ENCODE measurements at places on chromosomes 3 and 15.

DNA sequence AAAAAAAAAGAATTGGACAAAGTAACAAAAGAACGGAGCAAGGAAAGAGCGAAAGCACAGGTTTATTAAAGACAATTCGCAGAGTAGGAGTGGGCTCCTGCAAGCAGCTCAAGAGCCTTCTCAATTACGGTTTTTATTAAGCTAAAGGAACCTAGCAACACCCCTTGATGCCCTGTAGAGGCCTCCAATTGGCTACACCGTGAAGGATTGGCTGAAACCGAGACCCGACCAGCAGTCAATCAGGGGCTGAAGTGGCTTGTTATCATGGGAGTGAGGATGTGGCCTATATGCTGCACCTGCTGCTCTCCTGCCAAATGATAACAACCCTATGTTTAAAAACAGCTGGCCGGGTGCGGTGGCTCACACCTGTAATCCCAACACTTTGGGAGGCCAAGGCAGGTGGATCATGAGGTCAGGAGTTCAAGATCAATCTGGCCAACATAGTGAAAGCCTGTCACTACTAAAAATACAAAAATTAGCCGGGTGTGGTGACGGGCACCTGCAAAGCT lies 20.4 kb upstream of the AP3B2 start:
- no peaks in the 10 kb centered on the region for H3K36me3 ChIP-seq
- DNase-seq = no peak
- H3K27me3 ChIP-seq = no peaks in the 10 kb centered on the region
- no peaks in the 10 kb centered on the region for H3K4me1 ChIP-seq
- H3K4me3 ChIP-seq = no peak overlapping the region

DNA sequence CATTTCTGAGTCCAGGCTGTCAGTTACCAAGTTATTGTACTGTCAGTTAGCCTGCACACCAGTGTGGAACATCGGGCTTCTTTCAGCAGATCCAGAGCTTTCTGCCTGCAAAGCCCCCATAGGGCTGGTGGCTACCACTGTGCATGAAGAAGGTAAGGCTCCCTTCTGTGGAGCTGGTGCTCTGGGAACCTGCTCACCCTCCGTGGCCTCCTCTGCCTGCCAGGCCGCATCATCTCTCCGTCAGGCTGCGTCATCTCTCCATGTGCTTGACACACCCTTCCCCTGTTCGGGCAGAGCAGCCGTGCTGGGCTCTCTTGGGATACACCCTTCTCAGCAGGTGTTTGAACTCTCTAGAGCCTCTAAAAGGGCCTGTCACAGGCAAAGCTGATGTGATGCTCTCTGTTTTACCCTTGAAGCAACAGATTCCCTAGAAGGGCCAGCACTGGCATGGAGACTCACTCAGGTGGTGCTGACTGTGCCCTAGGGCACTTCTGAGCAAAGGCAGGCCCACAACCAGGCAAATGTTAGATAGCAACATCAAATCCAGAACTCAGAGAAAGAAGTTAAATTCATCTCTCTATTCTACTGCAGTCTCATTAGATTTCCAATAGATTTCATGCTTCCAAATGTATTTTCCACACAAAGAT lies 261.1 kb downstream of the EPHB1 start:
- no peaks in the 10 kb centered on the region for H3K36me3 ChIP-seq
- H3K4me3 ChIP-seq = no peak overlapping the region
- no peak overlapping the region for H3K27ac ChIP-seq
- H3K4me1 ChIP-seq = no peaks in the 10 kb centered on the region
- DNase-seq = no peak

GRCh38 chr3:152459572-152459971 lies 190.8 kb downstream of the MBNL1 start:
- H3K36me3 ChIP-seq = peaks cover 2% of the 10 kb centered on the region
- H3K4me3 ChIP-seq = no peak overlapping the region
- H3K4me1 ChIP-seq = peaks cover 16% of the 10 kb centered on the region
- peak overlapping the region; percentile 32 for H3K27ac ChIP-seq
- no peak for DNase-seq
- H3K27me3 ChIP-seq = no peaks in the 10 kb centered on the region

DNA sequence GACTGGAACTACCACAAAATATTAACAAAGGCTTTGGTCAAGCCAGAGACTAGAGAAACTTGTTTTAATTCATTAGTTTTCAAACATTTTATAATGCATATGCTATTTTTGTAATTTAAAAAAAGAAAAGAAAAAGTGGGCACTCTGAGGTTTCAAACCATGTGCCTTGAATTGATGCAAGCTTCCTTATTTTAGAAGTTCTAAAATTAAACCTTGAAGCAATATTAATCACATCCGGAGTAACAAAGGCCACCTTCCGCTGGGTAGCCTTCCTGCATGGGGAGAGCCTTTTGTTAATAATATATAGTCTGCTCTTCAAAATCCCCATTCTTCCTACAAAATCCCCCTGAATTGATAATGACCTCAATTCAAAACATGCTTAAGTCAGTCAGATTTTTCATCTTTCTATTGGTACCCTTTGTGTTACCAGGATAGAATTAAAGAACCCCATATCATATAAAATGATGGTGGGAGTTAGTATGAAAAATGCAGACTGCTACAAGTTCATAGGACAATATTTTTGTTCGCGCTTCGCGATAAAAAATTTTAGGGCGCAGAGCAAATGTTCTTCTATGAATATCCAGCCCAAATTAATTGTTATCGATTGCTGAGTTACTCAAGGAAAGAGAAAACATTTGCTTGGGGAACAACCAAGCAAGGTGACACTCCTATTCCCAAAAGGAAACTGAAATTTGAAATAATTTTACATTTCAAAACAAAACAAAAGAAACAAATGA lies 30.6 kb downstream of the LDHAL6B start:
- H3K36me3 ChIP-seq = no peaks in the 10 kb centered on the region
- no peak overlapping the region for H3K4me3 ChIP-seq
- no peak overlapping the region for H3K27ac ChIP-seq
- H3K4me1 ChIP-seq = peaks cover 13% of the 10 kb centered on the region
- DNase-seq = no peak

GRCh38 chr3:132381348-132381944 lies 35.9 kb upstream of the DNAJC13 start:
- no peaks in the 10 kb centered on the region for H3K36me3 ChIP-seq
- no peak for DNase-seq
- no peaks in the 10 kb centered on the region for H3K4me1 ChIP-seq
- H3K27ac ChIP-seq = no peak overlapping the region

GRCh38 chr3:99920481-99921376 lies 103.1 kb downstream of the CMSS1 start:
- peak overlapping the region; percentile 84 for H3K27ac ChIP-seq
- no peaks in the 10 kb centered on the region for H3K36me3 ChIP-seq
- H3K4me1 ChIP-seq = peaks cover 55% of the 10 kb centered on the region
- peak; percentile 59 for DNase-seq
- no peak overlapping the region for H3K4me3 ChIP-seq
- H3K27me3 ChIP-seq = no peaks in the 10 kb centered on the region

GRCh38 chr3:185387646-185388045 lies 24.7 kb downstream of the MAP3K13 start:
- no peak for DNase-seq
- H3K4me1 ChIP-seq = no peaks in the 10 kb centered on the region
- no peak overlapping the region for H3K4me3 ChIP-seq
- H3K27me3 ChIP-seq = no peaks in the 10 kb centered on the region

DNA sequence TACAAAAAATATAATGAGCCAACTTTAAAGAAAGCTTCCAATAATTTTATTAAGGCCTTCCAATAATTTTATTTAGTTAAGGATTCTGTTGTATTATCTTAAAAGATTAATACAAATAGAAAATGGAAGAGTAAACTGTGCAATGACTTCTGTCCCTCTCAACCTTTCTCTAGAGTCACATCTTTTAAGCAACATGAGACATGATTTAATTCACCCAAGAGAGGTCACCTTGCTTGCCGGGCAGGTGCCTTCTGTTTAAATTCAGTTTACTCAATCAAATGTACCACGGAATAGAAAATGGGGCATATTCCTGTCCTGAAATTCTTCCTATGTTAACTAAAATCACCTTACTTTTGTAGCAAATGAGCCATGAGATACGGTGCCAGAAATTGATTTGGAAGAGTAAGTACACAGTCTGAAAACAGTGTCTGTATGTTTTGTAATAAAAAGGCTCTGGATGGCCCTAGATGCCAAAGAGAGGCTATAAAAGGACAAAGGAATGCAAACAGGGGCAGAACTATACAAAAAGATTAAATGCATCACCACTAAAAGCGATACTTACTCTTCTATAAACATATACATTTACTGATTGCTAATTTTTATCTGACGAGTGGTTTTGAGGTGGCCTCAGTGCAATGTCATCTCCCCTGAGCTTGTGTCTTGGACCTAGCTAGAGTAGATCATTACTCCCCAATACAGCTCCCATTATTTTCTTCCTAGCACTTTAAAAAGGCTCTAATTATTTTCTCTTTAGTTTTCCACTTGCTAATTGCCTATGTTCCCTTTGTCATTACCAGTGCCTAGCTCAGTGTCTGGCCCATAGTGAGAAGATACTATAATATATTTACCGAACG lies 134.0 kb downstream of the FHIT start:
- no peaks in the 10 kb centered on the region for H3K27me3 ChIP-seq
- H3K4me1 ChIP-seq = no peaks in the 10 kb centered on the region

GRCh38 chr15:74821091-74821789 lies 5.2 kb upstream of the CPLX3 start:
- no peak overlapping the region for H3K27ac ChIP-seq
- no peak for DNase-seq
- no peaks in the 10 kb centered on the region for H3K27me3 ChIP-seq
- no peaks in the 10 kb centered on the region for H3K4me1 ChIP-seq

DNA sequence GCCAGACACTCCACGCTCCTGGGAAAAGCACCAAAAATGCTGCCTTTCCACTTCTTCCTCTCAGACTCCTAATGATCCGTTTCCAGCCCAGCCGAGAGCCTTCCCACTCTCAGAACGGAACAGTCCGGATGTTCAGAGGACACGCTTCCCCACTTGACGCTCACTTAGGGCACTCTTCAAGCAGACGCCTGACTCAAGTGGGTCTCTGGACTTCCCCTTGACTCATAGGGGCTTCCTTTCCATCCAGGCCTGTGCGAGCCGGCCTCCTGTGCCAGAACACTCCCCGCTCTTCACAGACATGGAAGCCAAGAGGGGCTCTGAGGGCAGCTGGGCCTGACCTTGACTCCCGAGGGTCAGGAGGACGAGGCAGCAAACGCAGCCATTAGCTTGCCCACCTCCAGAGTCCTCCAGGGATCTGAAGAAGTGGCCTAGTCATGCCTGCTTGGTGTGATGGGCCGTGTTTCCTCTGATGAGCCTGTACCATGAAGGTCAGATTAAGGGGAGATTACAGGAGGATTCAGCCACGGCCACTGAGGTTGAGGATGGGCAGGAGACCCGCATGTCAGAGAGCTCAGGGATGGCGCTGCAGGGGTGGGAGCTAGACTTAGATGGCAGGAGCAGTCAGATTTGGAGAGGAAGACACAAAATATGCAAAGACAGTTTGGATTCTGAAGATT lies 114.7 kb upstream of the TLE3 start:
- peaks cover 5% of the 10 kb centered on the region for H3K4me1 ChIP-seq
- H3K27me3 ChIP-seq = peaks cover 4% of the 10 kb centered on the region
- no peaks in the 10 kb centered on the region for H3K36me3 ChIP-seq

GRCh38 chr3:134970895-134971294 lies 175.8 kb downstream of the EPHB1 start:
- H3K4me1 ChIP-seq = no peaks in the 10 kb centered on the region
- H3K27me3 ChIP-seq = no peaks in the 10 kb centered on the region
- no peak overlapping the region for H3K27ac ChIP-seq
- H3K4me3 ChIP-seq = no peak overlapping the region
- no peaks in the 10 kb centered on the region for H3K36me3 ChIP-seq

DNA sequence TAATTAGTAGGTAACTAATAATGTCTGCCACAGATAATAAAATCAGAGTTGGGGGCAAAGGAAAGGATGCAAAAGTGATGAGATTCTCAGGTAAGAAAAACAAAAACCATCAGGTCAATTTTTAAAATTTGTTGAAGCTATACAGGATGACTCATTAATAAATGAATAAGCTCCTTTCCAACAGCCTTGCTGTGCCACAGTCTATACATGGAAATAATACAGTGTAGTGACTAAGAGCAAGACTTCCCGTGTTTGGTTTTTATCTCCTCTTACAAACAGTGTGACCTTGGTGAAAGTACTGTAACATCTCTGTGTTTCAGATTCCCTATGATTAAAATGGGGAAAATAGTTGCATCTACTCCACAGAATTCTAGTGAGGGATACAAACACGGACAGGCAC lies 331.6 kb downstream of the PYDC2 start:
- H3K36me3 ChIP-seq = no peaks in the 10 kb centered on the region
- no peak overlapping the region for H3K4me3 ChIP-seq
- no peak overlapping the region for H3K27ac ChIP-seq
- no peaks in the 10 kb centered on the region for H3K27me3 ChIP-seq
- DNase-seq = no peak
- no peaks in the 10 kb centered on the region for H3K4me1 ChIP-seq

GRCh38 chr15:25250906-25251622 lies 187.8 kb downstream of the UBE3A start:
- peak; percentile 6 for DNase-seq
- no peak overlapping the region for H3K27ac ChIP-seq
- H3K27me3 ChIP-seq = no peaks in the 10 kb centered on the region
- H3K4me3 ChIP-seq = no peak overlapping the region

DNA sequence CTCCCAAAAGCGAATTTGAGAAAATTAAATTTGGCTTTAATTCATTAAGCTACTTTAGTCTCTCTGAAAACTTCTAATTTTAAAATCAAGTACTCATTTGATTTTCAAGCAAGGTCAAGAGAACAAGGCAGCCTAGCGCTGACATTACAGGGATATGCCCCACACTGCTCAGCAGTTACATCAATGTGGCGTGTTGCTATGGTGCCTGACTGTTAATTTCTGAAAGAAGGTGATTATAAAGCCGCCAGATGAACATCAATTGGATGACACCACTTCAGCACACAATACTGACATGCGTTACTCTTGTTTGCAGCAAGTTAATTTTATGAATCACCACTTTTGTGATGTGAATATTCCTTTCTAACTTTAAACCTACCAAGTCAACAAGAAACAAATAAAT lies 284.4 kb downstream of the FOXP1 start:
- H3K36me3 ChIP-seq = no peaks in the 10 kb centered on the region
- peaks cover 8% of the 10 kb centered on the region for H3K4me1 ChIP-seq
- H3K4me3 ChIP-seq = no peak overlapping the region
- no peak for DNase-seq

DNA sequence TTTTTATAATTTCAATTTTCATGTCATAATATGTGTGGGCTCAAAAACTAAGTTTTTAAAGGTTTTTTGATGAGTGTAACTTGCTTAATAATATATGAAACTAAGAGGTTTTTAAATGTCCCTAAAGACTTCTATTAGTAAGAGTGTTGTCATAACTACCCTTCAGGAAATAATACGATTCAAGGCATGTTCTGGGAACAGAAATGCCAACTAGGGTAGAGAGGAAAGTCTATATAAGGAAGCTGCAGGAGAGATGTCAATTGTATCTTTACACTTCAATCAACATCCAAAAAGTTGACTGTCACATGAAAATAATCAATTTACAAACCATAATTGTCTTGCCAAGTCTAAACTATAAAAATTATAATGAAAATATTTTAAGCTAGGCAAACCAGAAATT lies 76.3 kb downstream of the SMARCC1 start:
- no peaks in the 10 kb centered on the region for H3K4me1 ChIP-seq
- H3K27me3 ChIP-seq = no peaks in the 10 kb centered on the region
- H3K4me3 ChIP-seq = no peak overlapping the region
- no peak for DNase-seq

- H3K4me1 ChIP-seq = no peaks in the 10 kb centered on the region
- no peak for DNase-seq
- no peaks in the 10 kb centered on the region for H3K27me3 ChIP-seq
- no peak overlapping the region for H3K27ac ChIP-seq
Observed at GRCh38 chr3:174398761-174399160, 460.4 kb upstream of the NAALADL2 start.
